ENCODE measurements at places on chromosomes 1 and 21.

DNA sequence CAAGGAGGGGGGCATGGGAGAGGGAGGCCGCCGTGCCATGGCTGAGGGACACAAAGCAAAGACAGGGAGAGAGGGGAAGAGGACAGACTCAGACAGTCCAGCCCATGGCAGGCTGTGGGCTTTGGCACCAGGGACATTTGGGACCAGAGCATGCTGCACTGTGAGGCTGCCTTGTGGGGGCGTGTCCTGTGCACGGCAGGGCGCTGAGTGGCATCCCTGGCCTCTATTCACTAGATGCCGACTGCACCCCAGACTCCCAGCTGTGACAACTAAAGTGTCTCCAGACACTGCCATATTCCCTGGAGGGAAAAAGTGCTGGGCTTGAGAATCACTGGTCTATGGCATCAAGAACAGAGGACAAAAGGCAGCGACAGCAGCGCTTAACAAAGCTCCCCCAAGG lies 18.6 kb upstream of the PRDM15 start:
- no peak for DNase-seq

- no peak for DNase-seq
Measured at GRCh38 chr21:33985117-33986050, 69.8 kb upstream of the ATP5PO start.

DNA sequence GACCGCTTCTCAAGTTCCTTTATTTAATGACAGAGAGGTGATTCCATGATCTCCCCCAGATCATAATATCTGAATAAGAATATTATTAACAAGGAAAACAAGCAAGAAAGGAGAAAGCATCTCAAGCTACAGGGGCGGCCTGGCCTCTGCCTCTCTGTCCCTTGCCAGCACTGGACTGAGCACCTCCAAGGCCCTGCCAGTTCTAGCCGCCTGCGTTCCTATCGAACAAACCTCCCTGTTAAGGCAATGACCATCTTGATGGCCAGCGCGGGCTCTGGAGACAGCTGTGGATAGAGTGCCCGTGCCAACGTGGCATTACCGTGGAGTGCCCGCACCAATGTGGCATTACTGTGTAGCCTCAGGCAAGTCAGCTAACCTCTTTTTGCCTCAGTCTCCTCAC lies 84.8 kb downstream of the NPHP4 start:
- DNase-seq: no peak

DNA sequence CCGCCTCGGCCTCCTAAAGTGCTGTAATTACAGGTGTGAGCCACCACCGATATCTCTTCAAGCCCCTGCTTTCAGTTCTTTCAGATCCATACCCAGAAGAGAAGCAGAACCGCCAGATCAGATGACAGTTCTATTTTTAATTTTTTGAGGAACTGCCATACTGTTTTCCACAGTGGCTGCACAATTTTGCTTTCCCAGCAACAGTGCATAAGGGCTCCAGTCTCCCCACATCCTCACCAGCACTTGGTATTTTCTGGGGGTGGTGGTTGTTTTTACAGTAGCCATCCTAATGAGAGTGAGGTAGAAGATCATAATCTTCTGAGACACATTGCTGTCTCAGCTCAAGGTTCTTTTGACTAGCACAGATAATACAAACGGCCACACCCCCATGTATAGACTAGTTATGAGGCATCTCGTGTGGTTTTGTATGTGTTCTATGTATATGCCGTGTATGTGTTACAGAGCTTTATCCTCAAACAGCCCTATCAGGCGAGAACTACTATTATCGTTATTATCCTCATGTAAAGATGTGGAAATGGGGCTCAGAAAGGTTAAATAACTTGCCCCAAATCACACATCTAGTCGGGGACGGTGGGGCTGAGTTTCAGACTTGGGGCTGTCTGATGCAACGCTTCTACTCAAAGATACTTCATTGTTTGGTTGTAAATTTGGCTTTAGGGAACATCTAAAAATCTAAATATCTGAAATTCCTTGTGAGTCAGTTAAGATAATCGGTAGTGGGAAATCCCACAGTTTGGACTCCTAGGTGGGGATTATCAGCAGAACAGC lies 12.0 kb downstream of the FHAD1 start:
- no peak for DNase-seq

DNA sequence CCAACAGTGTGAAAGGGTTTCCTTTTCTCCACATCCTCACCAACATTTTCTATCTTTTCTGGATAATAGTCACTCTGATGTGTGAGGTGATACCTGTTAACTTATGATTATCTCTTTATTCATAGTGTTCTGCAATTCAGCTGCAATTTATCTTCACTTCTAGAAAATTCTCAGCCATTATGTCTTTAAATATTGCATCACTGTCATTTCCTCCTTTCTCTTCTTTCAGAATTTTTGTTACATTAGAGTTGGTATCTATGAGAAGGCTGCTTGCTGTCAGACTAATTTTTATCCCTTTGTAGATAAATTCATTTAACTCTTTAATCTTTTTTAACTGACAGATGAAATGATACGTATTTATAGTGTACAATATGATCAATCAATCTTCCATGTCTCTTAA lies 30.5 kb upstream of the ATF3 start:
- no peak for DNase-seq

DNA sequence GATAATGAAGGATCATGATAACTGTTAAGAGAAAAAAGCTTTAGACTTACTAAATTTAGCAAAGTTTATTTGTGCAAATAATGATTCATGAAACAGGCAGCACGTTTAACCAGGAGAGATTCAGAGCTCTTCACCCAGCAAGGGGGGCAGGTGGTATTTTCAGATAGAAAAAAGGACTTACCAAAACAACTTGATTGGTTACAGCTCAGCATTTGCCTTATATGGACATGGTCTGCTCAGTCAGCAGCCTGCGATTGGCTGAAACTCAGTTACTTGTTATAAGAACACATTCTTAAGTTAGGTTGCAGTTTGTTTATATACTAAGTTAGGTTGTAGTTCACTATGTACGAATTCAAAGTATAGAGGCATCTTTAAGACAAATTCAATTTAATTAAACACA lies 165.6 kb downstream of the DUSP10 start:
- DNase-seq: no peak

DNA sequence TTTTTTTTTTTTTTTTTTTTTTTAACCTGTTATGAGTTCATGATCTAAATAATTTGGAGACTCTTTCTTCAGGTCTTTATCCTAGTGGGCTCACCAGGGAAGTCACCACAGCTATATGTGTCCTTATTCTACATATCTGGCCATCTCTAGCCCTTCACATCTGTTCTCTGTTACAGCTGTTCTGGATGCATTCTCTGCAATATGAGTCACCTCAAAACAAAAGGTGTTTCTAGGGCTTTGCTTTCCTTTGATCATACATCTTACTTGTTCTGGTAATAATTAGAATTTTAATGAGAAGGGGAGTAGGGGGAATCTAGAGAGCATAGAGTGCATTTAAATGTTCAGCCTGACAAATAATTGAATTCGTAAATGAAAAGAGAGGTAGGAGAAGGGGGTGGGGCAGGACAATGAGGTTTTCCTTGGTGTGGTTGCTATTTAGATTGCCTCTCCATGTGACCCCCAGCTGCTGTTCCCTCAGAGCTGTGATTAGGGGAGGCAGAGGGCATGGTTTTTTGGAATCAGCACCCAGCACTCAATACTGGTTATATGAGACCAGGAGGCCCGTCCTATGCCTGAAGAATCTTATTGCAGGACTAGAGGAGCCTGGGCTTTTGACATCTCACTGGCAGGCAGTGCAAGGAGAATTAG lies 8.0 kb downstream of the SYT6 start:
- DNase-seq: no peak

- DNase-seq: no peak
Measured at GRCh38 chr1:20733360-20733975, 965 bp upstream of the SH2D5 start.

DNA sequence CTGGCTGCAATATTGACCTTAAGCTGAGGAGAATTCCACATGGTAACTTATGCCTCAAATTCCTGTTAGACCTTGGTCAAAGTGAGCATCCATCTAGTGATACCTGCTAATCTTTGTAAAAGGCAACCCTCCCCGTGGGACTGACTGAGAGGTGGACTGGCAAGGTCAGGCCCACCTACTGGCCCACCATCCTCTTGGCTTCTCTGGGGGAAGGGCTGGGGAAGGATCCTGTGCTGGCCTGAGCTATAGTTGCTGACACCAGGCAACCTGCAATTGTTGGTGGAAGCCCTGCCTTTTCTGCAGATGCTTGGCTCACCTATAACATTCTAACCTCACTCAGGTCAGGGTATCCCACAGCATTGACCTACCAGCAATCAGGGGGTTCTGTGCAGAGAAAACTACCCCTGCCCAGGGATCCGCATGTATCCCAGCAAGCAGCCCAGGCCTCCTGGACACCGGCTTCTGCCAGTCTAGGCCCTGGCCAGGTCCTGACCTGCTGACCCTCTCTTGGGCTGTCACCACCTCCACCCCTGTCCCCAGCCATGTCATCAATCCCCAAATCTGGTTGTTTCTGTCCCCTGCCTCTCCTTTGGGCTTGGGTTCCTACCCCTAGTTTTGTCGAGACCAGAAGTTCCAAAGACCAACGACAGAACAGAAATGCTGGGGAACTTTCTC lies 108.1 kb upstream of the EDN2 start:
- DNase-seq: no peak

DNA sequence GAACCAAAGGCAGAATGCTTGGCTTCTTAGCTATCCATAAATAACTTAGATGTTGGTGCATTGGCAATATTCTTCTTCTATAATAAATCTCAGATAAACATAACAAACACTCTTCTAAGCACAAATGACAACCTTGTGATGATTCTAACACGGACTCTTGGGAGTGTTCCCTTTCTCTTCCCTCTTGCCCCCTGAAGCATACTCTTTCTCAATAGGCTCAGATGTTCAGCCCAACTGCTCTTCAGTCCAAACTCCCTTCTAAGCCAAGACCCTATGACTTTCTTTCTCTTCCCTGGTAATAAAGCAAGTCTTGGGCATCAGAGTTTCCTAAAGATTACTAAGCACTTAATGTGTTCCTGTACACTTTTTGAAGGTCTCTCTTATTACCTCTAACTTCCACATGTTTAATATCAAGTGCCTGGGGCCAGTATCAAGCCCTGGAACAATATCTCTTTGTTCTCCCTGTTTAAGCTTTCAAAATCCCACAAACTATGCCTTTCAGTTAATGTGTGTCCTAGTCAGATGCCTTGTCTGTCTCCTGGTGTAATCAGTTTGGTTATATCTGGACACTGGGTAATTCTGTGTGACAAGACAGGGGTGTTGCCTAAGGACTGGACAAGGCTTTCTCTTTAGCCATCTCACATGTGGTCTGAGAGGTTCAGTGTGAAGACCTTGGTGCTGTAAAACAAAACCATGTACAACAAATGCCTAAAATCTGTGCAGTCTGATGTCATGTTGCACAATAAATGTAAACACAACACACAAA lies 92.9 kb upstream of the IVNS1ABP start:
- no peak for DNase-seq

All from stimulated activated CD4-positive, alpha-beta T cell treated with anti-CD3 and anti-CD28 coated beads, TNF-alpha, amount 100 ng/mL, for 24 hours (primary cell).